ENCODE measurements at places on chromosomes 7 and 10.

DNA sequence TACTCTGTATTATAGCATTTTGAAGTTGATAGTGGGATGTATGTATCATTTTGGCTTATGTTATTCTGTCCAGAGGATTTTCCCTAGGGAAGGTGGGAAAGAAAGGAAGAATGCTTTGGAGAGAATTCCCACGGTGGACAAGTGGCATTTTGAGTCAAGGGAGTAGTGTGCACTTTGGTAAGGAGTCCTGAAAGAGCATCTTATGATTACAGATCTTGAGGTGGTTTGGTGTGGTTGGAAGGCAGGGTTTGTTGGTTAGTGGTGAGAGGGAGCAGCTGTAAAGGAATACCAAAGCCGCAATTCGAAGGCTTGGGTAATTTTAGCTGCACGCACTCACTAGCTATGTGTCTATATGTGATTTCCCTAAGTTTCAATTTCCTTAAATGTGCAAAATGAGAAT is 16.1 kb downstream of the CCSER2 start:
- no peak for DNase-seq

GRCh38 chr7:116571037-116571436 is 46.2 kb downstream of the CAV1 start:
- no peak for DNase-seq

DNA sequence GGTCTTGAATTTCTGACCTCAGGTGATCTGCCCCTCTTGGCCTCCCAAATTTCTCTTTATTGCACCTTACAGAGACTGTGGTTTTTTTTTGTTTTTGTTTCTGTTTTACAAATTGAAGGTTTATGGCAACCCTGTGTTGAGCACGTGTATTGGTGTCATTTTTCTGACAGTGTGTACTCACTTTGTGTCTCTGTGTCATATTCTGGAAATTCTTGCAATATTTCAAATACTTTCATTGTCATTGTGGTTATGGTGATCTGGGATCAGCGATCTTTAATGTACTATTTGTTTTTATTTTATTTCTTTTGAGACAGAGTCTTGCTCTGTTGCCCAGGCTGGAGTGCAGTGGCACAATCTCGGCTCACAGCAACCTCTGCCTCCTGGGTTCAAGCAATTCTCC is 89.8 kb downstream of the PRTFDC1 start:
- DNase-seq = no peak

- no peak for DNase-seq
Measured at GRCh38 chr10:75209086-75209920, 1.3 kb upstream of the VDAC2 start.

GRCh38 chr10:80580638-80581468 is 43.2 kb downstream of the SH2D4B start:
- DNase-seq = no peak

DNA sequence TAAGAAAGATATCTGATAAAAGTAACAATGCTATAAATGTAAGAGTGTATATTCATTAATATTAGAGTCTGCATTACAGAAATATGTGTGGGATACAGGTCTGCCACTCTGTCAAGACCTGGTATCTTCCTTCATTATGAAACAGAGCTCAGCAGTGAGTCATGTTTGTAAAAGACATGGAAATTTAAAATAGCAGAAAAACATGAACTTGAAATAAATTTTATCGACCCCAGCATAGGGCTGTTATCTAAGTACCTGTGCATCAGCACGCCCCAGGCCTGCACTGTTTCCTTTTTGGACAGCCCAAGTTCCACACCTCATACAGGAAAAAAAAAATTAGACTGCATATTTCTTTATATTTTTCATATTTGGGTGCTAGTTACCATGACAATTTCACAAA is 58.0 kb upstream of the ZPBP start:
- no peak for DNase-seq

- DNase-seq = no peak
Measured at GRCh38 chr7:155992538-155992937, 180.3 kb upstream of the SHH start.

- DNase-seq = no peak
Measured at GRCh38 chr7:153090764-153091163, 331.2 kb downstream of the ACTR3B start.

DNA sequence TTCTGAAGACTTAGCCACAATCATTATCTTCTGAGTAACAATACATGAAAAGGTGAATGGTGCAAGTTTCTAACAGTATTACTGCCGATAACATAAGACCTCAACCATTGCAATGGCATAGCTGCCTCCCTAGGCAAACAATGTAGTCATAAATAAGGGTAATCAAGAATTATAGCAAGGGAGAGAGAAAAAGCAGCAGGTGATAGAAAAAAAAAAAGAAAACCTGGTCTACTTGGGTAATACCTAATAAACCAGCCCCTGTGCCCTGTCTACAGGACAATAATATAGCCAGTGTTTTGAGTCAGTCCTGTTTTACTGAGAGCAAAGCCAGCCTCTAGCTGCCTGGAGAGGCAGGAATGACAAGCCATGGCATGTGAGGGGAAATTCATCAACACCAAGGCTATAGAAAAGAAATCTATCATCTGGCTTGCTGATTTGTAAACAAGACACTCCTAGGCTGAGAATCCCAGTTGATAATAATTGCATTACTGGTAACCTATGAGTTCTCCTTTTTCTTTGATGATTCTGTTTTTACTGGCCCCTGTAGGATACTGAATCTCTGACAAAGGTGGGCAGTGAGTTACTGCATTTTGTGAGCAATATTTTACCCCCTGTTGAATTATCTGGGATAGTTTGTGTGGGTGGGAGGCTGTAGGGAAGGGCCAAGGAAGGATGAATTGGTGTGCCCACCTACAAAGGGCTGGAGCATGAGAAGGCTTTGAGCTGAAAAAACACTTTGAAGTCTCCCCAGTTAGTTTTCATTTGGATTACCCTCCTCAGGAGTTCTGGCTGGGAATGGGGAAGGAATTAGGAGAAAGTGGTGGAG is 1.7 kb upstream of the WEE2 start:
- DNase-seq = no peak

DNA sequence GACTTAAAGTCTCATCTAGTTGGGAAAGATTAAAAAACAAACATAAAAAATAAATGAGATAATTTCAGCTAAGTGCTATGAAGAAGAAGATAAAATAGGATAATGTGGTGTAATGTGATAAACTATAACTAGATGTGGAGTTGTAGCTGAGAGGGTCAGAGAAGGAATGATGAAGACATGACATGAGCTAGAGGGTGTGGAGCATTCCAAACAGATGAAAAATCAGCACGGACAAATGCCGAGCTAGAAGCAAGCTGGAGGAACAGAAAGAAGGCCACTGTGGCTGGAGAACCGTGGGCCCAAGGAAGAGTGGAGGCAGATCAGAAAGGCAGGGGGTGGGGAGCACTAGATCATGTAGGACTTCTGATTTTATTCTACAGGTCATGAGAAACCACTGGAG is 70.6 kb downstream of the CDK6 start:
- no peak for DNase-seq

- no peak for DNase-seq
Measured at GRCh38 chr10:109467551-109467950, 455.8 kb downstream of the XPNPEP1 start.

GRCh38 chr10:30554440-30554825 is 75.1 kb downstream of the LYZL2 start:
- DNase-seq = no peak

DNA sequence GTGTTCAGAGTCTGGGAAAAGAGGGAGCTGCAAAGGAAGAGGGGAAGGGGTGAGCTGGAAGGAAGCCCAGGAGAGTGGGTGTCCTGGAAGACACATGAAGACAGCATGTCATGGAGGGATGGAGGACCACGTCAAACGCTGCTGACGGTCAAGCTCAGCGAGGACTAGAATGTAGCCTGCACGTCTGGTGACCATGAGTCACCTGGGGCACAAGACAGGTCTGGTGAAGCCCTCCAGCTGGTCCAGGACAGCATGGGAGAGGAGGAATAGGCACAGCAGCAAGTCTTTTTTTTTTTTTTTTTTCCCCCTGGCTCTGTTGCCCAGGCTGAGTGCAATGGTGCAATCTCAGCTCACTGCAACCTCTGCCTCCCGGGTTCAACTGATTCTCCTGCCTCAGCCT is 19.6 kb upstream of the AMZ1 start:
- DNase-seq = no peak

GRCh38 chr10:91298224-91298871 is 77.9 kb downstream of the PCGF5 start:
- peak; percentile 85 for DNase-seq

GRCh38 chr7:95089414-95090315 is 182.3 kb downstream of the PPP1R9A start:
- no peak for DNase-seq

DNA sequence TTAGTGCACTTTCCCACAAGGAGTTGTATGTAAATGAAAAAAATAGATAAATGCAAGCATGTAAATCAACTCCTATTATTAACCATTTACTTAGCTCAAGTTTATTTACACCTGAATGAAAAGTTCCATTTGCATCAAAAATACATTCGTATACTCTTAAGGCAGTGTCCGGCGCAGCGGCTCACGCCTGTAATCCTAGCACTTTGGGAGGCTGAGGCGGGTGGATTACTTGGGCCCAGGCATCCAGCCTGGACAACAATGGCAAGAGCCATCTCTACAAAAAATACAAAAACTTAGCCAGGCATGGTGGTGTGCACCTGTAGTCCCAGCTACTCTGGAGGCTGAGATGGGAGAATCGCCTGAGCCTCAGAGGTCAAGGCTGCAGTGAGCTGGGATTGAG is 4.2 kb upstream of the IDI2 start:
- no peak for DNase-seq

DNA sequence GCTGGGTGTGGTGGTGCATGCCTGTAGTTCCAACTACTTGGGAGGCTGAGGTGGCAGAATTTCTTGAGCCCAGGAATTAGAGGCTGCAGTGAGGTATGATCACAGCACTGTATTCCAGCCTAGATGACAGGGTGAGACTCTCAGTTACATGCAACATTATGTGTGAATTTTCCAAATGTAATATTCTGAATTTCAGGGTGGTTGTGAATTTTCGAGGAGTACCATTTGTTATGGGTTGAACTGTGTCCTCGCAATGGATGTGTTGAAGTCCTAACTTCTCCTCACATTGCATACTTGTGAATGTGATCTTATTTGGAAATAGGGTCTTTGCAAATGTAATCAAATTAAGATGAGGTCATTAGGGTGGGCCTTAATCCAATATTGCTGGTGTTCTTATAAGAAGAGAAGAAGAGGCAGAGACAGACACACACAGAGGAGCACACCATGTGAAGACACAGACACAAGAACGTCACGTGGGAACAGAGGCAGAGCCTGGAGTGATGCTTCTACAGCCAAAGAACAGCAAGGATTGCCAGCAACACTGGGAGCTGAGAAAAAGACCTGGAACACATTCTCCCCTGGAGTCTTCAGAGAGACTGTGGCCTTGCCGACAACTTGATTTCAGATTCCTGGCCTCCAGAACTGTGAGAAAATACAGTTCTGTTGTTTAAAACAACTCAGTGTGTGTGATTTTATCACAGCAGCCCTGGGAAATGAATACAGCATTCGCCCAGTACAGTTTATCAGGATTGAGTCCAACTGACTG is 91.9 kb downstream of the ZNF783 start:
- no peak for DNase-seq

- no peak for DNase-seq
Measured at GRCh38 chr7:22582863-22583622, 83.1 kb upstream of the STEAP1B start.

DNA sequence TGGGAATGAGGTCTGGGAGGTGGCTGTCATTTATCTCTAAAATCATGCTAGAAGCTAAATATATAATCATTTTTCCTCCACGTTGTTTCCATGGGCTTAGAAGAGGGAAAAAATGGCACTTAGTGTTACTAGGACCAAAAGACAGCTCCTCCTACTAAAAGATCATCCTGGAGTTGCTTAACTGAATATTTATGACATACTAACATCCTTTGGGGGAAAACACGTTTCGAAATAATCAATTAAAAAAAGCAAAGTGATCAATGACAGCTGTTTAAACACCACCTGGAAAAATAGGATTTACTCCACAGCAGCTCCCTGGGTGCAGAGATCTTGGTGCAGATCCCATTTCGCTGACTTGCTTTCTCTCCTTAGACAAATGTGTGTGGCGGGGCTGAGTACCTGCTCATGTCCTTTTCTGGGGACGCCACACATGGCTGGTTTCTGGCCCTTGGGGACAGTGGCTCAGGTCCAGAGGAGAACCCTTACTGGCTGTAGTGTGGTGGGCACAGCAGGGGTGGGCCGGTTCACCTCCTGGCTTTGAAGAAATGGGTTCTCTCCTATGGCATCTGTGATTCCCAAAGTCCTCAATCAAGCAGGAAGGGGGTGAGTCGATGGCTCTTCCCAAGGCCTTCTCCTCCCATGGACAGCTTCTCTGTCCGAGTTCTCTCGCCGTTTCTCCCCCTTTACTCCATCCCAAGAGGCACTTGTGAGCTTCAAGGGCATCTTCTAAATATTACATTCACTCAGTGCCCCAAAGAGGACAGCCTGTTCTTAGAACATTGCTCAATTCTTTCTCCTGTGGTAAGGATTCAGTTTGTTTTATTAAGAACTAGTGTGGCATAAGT is 156.4 kb upstream of the KLF14 start:
- no peak for DNase-seq

DNA sequence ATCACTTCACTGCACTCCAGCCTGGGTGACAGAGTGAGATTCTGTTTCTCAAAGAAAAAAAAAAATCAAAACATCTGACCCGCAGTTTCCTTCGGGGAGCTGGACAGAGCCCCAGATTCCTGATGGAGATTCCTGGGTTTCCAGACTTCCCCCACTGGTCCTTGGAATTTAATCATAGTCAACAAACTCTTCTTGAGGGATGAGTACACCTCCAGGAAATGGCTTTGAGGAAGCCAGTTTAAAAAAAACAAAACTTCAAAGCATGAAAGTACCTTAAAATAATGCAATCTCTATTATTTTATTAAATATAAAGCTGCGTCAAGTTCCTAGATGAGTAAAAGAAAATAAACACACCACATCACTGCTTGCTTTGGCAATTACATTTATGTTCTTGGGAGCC is 1.2 kb upstream of the MAD1L1 start:
- DNase-seq = no peak

DNA sequence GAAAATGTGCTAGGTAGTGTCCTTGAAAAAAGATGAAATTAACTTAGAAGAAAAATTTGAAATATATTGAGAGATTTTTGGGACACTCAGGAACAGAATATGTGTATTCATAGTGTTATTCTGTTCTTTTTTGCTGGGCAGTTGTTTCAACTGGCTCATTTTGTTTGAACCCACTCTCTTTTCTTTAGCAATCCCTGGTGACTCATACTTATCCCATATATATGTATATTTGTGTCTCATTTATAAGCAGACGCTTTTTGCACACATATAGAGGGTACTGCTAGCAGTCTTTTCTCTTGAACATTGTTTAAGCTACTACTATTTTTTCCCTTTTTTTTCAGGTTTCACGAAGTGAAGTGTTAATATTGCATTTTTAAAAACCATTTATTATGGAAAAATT is 1.9 kb downstream of the EXOC6 start:
- no peak for DNase-seq

All from activated CD4-positive, alpha-beta T cell treated with anti-CD3 and anti-CD28 coated beads, Interleukin-10, Interleukin-2, amounts not matched to agents 100 ng/mL and 50 ng/mL, durations not matched to agents 16 hours and 8 hours (primary cell).